Chondrocyte (in vitro differentiated cells): ENCODE measurements at places on chromosomes 7 and 10. TPM values are rescaled to one million over a fixed set of nuclear protein-coding genes. Genes with fewer than 3 reads are reported as not detected.

DNA sequence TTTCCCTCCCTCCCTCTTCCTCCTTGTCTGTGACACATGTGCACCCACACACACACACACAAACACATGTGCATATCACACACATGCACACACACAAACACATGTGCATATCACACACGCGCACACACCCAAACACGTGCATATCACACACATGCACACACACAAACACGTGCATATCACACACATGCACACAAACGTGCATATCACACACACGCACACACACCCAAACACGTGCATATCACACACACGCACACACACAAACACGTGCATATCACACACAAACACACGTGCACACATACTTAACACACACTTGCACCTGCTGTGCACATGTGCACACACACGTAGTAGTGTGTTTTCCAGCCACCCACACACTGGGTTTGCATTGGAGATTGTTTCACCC, 29.4 kb upstream of the KNDC1 start:
- no peak for DNase-seq

DNA sequence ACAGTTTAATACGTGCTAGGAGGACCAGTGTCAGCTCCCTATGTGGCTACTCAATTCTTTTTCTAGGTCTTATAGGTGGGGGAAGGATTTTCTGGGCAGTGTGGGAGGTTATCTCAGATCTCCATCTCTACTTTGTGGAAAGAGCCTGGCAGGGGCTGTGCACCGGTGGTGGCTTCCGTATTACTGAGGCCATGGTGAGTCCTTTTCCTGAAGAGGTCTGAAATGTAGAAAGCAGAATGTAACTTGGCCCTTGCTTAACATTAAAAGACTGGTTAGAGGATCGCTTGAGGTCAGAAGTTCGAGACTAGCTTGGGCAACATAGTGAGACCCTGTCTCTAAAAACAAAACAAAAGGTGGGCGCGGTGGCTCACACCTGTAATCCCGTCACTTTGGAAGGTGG, 2.7 kb upstream of the TPST1 start:
- DNase-seq: peak; percentile 13

- DNase-seq: no peak
These were observed 51.1 kb upstream of the C1GALT1 start for GRCh38 chr7:7131273-7131672.

DNA sequence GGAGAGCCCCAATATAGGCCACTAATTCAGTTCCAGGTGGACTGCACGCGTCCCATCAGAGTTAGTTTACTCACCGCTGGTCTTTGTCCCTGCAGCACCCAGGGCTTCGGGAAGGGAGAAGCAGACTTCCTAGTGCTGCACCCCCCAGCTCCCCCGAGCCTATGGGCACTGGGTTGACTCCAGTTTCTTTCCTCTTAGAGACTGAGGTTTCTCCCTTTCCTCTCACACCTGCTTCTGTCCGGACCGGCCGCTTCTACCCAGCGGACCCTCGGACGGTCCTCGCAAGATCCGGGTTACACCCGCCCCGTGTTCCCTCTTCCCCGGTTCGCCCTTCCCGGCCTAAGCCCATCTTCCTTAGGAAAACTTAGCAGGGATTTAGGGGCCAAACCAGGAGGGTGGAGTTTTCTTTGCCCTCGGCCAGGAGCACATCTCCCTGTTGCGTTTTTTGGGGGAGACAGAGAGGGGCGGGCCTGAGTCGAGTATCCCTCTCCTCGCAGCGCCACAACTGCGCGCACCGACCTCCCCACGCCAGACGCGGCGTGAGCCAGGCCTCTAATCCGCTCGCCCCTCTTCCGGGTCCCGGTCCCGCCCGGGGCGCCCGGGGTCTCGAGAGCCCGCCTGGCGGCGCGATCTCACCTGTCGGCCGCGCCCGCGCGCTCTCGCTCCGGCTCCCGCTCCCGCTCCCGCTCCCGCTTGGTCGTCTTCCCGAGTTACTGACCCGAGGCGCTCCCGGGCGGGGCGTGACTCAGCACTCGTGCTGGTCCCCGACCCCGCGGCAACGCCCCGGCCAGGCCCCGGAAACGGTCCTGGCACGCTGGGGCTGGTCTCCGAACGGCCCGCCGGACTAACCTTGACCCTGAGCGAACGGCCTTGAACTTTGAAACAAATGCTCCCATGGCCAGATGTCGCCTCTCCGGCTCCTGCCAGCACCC, at the start of gene AIFM2:
AIFM2 (minus strand) TSS at position 728 of the 932 bp plus-strand sequence. CDS start 8,741 bp downstream, outside the sequence.
- no peak for DNase-seq

GRCh38 chr7:142177869-142178268, 66.4 kb downstream of the MGAM2 start:
- DNase-seq: no peak

GRCh38 chr10:118754229-118754555, 578 bp downstream of the CACUL1 start:
- peak; percentile 92 for DNase-seq

- DNase-seq: no peak
These were observed 809 bp upstream of the OGA start for GRCh38 chr10:101818872-101819633.

DNA sequence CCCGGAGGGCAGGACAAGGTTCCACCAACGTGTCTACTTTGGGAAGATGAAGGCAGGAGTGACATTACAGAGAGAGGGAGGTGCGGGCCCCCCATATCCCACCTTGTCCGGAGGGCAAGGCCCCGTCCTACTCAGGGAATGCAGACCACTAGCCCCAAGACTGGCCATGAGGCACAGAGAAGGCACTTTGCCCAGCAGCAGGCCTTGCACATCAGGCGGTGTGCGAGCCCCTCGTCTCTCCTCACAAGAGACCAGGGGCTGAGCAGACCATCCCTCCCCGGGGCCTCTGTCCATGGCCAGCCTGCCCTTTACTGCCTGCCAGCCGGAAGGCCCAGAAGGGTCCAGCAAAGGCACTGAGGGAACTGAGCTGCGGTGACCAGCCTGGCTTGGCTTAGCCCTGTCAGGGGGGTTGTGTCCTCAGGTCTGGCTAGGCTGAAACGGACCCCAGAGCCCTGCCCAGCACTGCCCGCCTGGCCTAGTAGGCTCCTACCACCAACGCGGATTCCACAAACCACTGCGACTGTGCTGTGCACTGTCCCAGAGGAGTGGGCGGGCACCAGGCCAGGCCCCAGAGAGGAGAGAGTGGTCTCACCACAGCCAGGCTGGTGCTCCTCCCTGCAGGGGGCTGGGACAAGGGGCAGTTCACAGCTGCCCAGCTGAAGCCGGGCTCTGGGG, 16.7 kb downstream of the CAMK2B start:
- DNase-seq: no peak

HOXA2 gene
- 8.3 to 10.2 TPM in 2 of 3 replicates, not detected in the other for total RNA-seq

- no peak for DNase-seq
These were observed 48.4 kb downstream of the SFMBT2 start for GRCh38 chr10:7362471-7362870.

- DNase-seq: no peak
These were observed 34.8 kb upstream of the MKI67 start for GRCh38 chr10:128161031-128161430.

DNA sequence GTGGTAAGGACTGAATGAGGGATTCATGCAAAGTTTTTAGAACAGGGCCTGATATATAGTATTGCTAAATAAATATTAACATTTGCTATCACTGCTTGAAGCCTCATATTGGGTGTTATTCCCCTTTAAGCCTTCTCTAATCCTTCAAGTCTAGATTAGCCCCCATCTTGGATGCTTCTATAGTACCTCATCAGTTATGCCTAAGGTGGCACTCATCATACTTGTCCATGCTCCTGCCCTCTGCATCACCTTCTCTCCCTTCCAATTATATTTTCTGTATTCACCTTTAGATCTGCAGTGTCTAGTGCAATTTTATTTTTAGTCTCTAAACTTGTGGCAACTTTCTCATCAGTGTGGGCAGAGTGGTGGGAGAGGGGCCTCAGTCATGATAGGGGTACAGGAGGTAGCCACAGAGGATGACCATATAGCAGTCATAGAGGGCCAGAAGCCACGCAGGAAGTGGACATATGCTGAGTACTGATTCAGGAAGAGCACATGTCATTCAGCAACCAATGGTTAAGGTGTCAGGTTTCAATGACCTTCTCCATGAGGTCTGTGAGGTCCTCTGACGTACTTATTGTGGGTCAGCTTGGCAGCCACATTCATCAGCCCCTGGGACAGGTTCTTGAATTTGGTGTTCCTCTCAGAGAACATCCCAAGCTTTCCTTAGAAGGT, 2.5 kb downstream of the ENTPD1 start:
- no peak for DNase-seq

DNA sequence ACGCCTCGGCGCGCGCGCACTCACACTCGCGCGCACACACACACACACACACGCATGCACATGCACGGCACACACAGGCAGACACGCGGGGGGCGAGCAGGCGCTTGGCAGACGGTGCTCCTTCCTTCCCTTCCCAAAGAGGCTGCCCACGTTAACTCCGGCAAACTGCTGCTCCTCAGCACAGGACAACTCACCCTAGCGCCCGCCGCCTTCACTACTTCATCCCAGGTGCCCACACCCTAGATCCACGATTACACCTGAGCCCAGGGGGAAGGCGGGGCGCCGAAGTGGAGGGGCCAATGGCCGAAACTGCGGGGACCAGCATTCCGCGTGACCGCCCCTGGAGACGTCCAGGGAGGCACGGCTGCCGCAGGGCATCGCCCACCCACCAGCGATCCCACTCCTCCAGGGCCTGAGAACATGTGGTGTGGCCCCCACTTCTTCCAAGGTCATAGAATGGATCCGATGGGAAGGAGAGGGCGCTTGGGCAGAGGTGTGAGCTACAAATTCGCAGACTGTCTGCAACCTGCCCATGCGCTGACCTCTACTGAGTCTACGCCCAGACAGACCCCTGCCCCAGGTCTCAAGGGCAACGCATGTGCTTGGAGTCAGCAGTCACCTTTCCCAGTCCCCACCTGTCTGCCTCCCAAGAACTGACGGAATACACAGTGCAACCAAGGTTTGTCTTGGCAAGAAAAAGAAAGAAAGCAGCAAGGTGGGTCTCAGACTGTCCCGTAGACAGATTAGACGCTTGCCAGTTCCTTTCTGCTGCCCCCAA, 74.6 kb downstream of the CALN1 start:
- no peak for DNase-seq

GRCh38 chr7:100888988-100889750, at the start of gene UFSP1:
UFSP1 (minus strand) TSS chr7:100889715; CDS start chr7:100889271, 444 bp downstream.
- peak; percentile 93 for DNase-seq

- DNase-seq: peak; percentile 52
These were observed 18.7 kb upstream of the CRHR2 start for GRCh38 chr7:30700941-30701340.

DNA sequence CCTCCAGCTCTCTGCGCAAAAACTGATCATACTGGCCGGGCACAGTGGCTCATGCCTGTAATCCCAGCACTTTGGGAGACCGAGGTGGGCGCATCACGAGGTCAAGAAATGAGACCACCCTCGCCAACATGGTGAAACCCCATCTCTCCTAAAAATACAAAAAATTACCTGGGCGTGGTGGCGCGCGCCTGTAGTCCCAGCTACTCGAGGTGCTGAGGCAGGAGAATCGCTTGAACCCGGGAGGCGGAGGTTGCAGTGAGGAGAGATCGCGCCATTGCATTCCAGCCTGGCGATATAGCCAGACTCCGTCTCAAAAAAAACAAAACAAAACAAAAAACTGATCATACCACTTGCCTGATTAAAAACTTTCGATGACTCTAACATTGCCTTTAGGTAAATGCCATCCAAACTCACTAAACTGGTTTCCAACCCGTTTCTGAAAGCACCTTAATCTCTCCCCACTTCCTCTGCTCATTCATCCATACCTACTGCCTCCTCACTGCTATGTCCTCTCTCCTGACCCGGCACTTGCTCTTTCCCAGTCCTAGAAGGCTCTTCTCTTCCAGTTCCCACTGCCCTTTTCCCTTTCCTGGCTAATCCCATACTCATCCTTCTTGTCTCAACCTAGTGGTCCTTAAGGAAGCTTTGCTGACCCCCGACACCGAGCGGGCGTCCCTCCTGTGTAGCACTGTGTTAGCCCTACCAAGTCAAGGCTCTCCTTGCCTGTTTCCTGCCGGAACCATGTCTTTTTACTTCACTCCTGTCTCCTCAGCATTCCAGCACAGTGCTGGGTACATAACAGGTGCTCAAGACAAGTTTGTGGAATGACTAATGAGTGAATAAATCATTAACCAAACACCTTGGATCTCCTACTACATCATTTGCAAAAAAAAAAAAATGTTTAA, 686 bp upstream of the MIOS start:
- no peak for DNase-seq

GRCh38 chr7:117863618-117864017, 9.6 kb downstream of the CTTNBP2 start:
- no peak for DNase-seq

TLL2 gene
- 1.2 to 1.9 TPM (median 1.5 TPM) in 3 replicates for total RNA-seq

GRCh38 chr10:52283174-52283573, 30.9 kb upstream of the DKK1 start:
- DNase-seq: no peak

PNLIPRP3 gene
- total RNA-seq: not detected in 3 replicates

BMPER gene
- total RNA-seq: 0.30 to 0.63 TPM (median 0.62 TPM) in 3 replicates

DNA sequence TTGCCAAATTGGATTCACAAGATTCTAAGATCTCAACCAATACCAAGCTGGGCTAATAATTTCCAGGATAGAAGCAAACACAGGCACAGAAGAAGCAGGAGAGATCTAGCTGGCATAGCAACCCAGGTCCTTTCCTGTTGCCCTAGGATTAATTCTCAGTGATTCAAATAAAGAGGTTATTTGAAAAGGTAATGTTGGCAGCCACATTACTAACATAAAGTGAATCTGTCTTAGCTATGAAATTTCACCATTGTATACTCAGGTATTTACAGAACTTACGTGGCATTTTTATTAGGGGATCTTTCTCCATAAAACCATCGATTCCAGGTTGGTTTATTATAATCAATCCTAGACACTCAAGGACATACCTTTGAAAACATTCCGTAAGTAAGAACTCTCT, 379.3 kb upstream of the POM121L12 start:
- no peak for DNase-seq

DNA sequence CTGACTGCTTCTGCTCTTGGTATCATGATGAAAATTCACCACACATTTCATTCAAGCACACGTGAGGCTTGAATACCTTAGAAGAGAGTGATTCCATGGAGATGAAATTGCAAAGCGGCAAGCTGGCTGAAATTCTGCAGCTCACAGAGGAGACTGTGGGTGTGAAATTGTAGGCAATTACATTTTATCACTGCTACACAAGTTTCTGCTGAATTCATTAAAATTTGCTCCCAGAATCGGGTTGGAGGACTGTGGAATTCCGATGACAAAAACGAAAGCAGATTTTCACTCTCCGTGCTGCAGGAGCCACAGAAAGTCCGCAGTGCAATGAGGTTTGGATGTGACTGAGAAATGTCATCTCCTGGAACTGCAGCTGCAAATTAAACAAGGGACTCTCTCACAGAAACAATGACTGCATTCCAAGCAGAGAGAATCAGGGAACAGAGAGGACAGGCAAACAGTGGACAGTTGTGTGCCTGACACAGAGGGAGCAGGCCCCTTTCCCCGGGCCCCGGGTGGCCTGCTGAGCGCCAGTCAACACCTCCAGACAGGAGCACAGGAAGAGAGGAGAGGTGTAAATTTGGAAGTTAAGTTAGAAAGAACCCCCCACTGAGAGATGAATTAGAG, 109.1 kb downstream of the C10orf90 start:
- DNase-seq: no peak

DNA sequence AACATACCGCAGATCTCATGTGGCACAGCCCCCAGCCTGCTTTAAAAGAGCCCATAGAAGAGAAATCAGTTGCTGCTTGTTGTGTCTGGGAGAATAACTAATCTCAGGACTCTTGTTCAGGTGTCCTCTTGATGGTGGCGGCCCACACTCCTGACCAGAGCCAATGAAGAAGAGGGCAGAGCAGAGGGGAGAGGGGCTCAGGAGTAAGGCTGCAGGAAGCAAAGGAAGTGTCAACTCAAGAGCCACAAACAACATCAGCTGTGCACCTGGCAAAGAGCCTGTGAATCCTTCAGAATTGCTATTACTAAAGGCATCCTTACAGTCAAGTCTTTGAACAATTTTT, 59.8 kb upstream of the PTN start:
- DNase-seq: no peak
